Dermis microvascular lymphatic vessel endothelial cell (primary cell): ENCODE measurements at places on chromosomes 6 and 20. TPM values are rescaled to one million over a fixed set of nuclear protein-coding genes. Genes with fewer than 3 reads are reported as not detected.

Gene TCP11
- 0.13 TPM in 2 replicates for total RNA-seq

Gene SYNGAP1
- total RNA-seq = 1.4 and 2.8 TPM in 2 replicates

Gene ESR1
- total RNA-seq = not detected in 2 replicates

Gene MICB
- 6.8 and 8.3 TPM in 2 replicates for total RNA-seq

Gene SLC22A1
- 0.13 TPM in 1 of 2 replicates, not detected in the other for total RNA-seq

Gene CRISP3
- not detected in 2 replicates for total RNA-seq

Gene COL11A2
- total RNA-seq = under 0.01 and 0.38 TPM in 2 replicates

Gene TTLL9
- total RNA-seq = 0.38 TPM in 1 of 2 replicates, not detected in the other

Gene ANGPT4
- not detected in 2 replicates for total RNA-seq
